ENCODE measurements at places on chromosomes 12 and 14. TPM values are rescaled to one million over a fixed set of nuclear protein-coding genes. Genes with fewer than 3 reads are reported as not detected.
A peak's percentile ranks its signal among the peaks of the same experiment; 100 is the strongest.

Gene CD4
- 14.4 TPM for total RNA-seq

Gene CEBPE
- total RNA-seq = not detected

DNA sequence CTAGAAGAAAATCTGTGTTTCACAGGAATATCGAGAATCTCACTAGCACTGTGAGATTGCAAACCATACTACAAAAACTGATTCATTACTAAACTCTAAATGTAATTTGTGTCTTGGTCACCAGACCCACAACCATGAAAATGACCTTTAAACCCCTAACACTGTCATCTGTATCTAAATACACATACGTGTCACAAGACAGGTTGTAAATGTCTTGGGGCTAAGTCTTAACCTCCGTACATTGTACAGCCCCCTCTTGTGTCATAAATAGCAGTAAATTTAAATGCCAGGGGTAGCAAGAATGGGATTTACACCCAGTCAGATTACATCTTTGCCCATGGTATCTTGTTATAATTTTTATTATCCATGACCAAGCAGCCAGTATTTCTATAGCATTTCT lies 117.3 kb downstream of the GPR135 start:
- no peak for DNase-seq

Gene VDR
- 9.8 TPM for total RNA-seq

Gene CPM
- 29.8 TPM for total RNA-seq

DNA sequence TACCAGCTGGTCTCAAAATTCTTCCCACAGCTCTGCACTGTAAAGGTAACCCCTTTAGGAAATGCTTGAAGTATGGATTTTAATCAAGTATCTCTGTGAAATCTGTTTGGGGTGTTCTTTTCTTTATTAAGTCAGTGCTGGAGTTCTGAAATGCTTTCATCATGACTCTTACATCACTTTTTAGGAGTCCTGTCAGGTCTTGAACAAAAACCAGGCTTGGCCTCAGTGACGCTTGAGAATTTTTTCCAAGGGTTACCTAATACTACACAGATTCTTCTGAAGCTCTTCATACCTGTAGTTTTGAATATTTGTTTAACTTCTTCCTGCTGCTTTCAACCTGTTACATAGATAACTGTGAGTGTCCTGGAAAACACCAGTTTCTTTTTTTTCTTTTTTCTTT lies 47.0 kb upstream of the KCNH3 start:
- DNase-seq = peak; percentile 77

DNA sequence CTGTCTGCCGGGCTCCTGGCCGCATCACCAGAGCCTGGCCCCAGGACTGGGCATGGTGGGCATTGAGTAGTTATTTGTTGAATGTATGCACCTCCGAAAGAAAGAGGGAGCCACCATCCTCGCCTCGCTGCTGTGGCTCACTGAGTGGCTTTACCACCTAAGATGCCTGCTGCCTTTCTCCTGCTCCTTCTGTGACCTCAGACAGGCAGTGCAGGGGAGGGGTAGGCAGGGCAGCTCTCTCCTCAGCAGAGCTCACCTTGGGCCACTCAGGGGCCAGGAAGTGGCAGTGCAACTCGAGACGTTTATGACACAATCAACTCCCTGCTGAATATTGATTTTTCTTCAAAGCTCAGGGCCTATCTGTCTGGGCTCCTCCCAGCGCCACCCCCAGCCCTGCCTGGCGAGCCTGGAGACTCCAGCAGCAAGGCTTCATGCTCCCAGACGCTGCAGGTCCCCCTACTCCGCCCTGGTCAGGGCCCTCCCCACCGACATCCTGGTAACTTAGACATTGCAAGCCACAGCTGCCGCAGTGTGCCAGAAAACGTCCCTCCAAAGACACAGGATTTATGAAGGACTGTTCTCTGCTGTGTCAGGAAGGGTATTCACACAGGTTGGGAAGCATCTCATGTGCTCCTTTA lies 84.3 kb upstream of the DIO3 start:
- DNase-seq = no peak

- DNase-seq = no peak
These were observed 26.6 kb downstream of the DDX24 start for GRCh38 chr14:94054401-94054800.

- DNase-seq = peak; percentile 78
These were observed 60.8 kb downstream of the RASSF3 start for GRCh38 chr12:64670919-64671639.

DNA sequence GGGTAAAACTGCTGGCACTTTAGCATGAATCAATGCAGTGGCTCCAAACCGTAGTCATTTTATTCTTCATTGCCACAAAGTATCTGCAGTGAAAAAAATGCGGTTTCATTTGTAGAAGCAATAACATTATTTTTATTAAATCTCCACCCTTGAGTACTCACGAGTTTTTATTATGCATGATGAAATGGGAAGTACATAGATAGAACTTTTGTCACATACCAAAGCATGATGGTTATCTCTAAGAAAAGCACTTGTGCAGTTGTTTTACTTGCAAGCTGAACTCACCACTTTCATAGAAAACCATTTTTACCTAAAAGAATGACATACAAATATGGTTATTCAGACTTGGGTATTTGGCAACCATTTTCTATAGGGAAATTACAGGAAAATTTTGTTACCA lies 90.3 kb downstream of the PELI2 start:
- DNase-seq = no peak

Gene MEG3
- 95.0 TPM for total RNA-seq

DNA sequence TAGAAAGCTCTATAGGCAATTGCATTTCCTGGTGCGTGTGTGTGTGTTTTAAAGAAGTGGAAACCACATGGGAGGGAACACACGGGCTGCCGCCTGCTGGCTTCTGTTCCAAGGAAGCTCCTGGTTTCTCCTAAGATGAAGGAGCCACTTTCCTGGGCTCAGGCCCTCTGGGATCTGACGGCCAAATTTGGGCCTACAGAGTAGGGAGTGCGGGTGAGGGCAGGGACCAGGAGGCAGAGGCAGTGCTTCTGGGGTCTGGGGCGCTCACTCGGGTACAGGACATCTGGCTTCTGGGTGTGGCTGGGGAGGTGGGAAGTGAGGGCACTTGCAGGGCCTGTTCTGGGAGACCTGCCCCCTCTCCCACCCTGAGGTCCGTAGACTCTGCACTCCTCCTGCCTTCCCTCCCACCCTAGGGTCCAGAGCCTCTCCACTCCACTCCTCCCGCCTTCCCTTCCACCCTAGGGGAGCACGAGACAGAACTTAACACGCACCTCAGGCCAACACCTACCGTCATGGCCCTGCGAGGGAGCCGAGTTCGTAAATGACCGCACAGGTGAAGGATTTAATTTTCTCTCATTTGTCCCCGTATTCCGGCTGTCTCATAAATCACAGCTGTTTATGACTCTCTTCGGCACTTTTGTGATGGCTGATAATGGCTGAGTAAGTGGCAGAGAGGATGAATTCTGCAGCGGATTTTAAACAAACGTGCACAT lies 127.7 kb downstream of the KIF26A start:
- DNase-seq = no peak

DNA sequence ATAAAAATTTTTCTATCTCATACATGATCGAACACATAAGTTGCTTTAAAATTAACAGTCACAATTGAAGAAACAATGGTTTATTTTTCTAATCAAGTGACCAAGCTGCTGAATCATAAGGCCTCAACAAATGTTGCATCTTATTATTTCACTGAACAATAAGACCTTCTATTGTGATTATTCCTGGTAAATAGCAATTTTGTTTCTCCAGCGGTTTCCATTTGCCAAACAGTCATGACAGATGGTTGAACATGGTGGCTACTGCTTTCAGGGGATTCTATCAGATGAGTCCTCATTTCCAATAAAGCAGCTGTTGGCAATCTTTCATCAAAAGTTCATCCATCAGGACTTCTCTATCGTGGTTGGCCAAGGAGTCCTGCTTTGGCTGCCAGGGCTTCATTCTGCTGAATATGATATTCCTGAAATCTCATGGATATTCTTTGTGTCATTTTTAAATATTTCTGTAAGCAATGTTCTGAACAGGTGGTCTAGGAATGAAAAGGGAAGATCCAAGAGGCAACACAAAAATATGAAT lies 13.0 kb downstream of the TOMM20L start:
- DNase-seq = no peak

Gene PPP1R1A
- not detected for total RNA-seq

DNA sequence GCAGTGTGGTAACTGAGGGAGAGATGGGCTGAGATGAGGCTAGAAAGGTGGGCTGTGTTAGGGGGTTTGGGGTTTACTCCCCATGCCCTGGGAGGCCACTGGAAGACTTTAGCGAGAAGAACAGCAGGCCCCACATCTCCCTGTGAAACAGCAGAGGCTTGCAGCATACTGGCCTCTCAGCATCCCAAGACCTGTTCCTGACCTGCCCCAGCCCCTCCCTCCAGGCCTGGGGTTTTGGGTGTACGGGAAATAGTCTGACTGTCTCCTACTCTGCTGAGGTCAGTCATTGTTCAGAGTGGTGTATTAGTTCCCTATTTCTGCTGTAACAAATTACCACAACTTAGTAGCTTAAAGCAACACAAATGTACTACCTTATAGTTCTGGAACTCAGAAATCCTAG lies 103.5 kb upstream of the HIF1A start:
- no peak for DNase-seq

- DNase-seq = no peak
These were observed 64.0 kb downstream of the BCAT1 start for GRCh38 chr12:24884911-24885310.

Gene KERA
- not detected for total RNA-seq

- no peak for DNase-seq
These were observed 6.0 kb downstream of the HEATR5A start for GRCh38 chr14:31414190-31414833.

DNA sequence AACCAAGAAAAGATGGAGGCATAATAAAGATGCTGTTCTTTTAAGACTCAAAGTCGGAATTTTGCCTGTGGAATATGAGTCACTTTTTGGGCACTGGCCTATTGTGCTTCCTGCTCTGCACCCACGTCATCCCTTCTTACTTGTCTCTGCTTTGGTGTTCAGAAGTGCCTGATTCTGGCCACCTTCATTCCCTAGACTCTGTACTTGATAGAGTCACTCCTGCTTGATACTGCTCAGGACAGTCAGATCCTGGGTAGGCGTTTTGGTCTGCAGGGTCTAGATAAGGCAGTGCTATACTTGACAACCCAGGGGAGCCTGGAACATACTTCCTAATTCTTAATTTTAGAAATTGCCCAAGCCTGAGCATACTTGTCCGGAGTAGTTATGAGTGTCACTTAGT lies 1.9 kb downstream of the LRRK2 start:
- peak; percentile 90 for DNase-seq

DNA sequence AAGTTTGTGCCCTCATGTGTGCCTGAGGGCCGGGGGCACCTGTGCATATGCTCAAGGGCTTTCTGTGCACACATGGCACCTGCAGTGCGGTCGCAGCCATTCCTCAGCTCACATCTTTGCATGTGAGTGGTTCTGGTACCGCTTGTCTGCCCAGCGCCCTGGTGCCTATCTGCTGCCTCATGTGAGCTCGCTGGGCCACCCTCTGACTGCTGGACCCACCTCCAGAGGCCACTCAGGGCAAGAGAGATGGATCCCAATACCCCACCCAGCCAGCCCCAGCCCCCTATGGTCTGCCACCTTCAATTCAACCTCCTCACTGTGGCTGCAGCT lies 5.4 kb upstream of the AMN start:
- DNase-seq = no peak
